Inflammatory macrophage treated with lipopolysaccharide for 4 hours (primary cell): ENCODE measurements at places on chromosomes 5 and 9.

- no peak for DNase-seq
Measured at GRCh38 chr9:14480526-14480925, 166.6 kb upstream of the NFIB start.

- DNase-seq = no peak
Measured at GRCh38 chr5:180109920-180110319, 38.4 kb upstream of the RNF130 start.

- no peak for DNase-seq
Measured at GRCh38 chr5:72835633-72836032, 19.2 kb downstream of the TNPO1 start.

DNA sequence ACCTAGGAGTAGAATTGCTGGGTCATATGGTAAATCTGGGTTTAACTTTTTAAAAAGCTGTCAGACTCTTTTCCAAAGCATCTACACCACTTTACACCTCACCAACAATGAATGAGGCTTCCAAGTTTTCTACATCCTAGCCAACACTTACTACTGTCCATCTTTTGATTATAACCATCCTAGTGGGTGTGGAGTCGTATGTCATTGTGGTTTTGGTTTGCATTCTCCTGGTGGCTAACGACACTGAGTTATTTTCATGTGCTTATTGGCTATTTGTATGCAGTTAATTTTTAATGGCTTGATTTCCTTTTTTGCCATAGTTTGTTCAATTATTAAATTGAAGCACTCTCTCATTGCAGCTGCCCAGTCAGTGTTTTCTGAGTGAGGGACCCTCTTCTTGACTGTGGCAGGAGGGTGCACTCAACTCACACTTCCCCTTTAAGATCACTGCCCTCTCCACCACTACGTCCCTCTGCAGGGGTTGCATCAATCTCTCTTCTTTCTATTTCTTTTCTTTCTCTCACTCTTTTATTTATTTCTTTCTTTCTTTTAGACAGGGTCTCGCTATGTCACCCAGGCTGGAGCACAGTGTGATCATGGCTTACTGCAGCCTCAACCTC lies 182.3 kb downstream of the C9orf152 start:
- no peak for DNase-seq

- peak; percentile 72 for DNase-seq
Measured at GRCh38 chr5:91189480-91190313, 193.4 kb downstream of the ARRDC3 start.

DNA sequence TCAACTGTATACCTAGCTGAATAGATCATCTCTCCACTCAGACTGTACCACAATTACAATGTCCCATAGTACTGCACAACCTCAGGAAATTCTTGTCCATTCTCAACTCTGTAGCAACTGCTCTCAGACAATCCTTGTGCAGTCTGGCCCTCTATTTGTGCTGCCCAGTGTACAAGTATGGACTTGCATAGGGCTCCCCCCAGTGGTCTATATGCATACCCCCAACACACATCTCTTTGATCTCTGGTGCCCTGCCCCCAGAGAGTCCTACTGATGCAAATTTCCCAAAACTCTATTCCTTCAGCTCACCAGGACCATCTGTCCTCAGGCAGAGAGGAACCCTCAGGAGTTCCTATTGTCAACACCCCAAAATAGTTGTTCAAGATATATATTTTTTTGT lies 205.3 kb downstream of the SLCO4C1 start:
- no peak for DNase-seq

DNA sequence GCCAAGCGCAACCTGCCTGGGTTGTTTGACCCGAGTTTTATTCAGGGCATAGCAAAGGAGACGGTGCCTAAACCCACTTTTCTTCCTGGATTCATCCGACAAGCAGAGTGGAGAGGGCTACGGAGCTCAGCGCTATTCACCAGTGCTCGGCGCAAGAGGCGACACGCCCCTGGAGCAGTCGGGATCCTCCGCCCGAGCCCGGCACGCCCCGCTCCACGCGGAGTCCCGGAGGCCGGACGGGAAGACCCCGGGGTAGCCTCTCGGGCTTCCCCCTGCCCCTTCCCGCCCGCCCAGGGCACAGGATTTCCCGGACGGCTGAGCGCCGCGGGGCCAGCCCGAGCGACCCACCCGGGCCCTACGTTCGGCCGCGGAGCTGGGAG lies 427 bp downstream of the SERINC5 start:
- DNase-seq = peak; percentile 48
